Lower leg skin (tissue), 4 donors: ENCODE measurements at places on chromosomes 1 and 21. TPM values are rescaled to one million over a fixed set of nuclear protein-coding genes. Genes with fewer than 3 reads are reported as not detected.

DNA sequence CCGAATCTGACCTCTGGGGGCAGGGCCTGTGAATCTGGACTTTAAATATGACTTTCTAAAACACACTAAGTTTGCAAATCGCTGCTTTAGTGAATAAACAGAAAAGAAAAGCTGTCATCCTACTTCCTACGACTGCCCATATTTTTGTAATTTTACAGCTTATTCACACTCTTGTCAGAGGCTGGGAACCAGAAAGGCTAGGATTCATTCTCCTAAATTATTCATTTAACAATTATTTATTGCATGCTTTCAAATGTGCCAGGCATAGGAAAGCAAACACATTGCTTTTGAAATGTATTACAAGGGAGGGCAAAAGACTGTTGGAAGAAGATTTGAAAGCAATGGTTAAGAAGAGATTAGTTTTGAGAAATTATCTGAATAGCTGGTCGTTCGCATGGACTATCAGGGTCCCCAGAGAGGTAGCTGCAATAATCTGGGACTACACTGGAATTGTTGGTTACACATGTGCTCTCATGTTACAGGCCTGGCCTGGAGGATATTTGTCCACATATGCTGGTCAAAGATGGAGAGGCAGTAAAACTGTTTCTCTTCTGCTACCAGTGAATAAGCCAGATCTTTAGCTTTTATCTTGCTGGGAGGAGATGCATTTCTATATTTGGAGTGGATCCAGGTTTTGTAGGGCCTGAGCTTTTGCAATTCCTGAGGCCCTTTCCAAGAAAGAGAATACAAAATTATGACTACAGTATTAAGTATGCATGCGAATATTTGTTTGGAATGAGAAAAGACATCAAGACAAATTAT, 29.6 kb upstream of the SFPQ start:
- no peak for DNase-seq

- peak; percentile 49 for DNase-seq
These were observed 700 bp upstream of the SYDE2 start for GRCh38 chr1:85201340-85202091.

DNA sequence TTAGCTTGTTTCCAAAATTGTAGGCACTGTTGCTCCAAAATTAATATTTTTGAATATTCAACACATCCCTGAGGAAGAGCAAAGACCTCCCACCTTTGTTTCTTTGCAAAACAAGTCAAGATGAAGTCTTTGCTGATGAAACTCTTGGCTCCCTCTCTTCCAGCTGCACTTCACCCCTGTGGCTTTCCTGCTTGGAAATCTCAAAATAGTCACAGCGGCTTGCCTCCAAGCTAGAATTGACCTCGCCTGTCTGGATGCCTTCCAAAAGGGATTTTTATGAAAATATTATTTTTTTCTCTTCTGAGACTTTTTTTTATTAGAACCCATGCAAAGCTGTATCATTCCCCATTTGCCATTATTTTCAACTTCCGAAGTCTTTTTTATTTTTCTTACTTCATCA, 71.1 kb upstream of the MROH9 start:
- no peak for DNase-seq

VAV3 gene
- total RNA-seq: 200 TPM

RHD gene
- not detected for total RNA-seq
